NCI-H460 (cell line): ENCODE measurements at places on chromosomes 2 and 18. TPM values are rescaled to one million over a fixed set of nuclear protein-coding genes. Genes with fewer than 3 reads are reported as not detected.

The RNASEH1 gene
- 39.0 and 42.0 TPM in 2 replicates for total RNA-seq

The LRATD1 gene
- total RNA-seq: 2.5 and 2.6 TPM in 2 replicates

The C2orf92 gene
- 1.6 and 2.1 TPM in 2 replicates for total RNA-seq

The NXPH2 gene
- 0.66 and 0.89 TPM in 2 replicates for total RNA-seq

The BMP10 gene
- total RNA-seq: not detected in 2 replicates

The TDRD15 gene
- not detected in 2 replicates for total RNA-seq

The GNLY gene
- total RNA-seq: not detected in 2 replicates

The FMNL2 gene
- 80.5 and 98.0 TPM in 2 replicates for total RNA-seq

The NETO1 gene
- total RNA-seq: not detected in 2 replicates

The GREB1 gene
- 1.8 and 2.4 TPM in 2 replicates for total RNA-seq

The RGPD4 gene
- total RNA-seq: 0.07 TPM in 1 of 2 replicates, not detected in the other

The MC2R gene
- total RNA-seq: not detected in 2 replicates

The RAD51AP2 gene
- total RNA-seq: not detected in 2 replicates

The C2orf78 gene
- not detected in 2 replicates for total RNA-seq

The RFTN2 gene
- 0.20 and 0.87 TPM in 2 replicates for total RNA-seq

The RASGRP3 gene
- not detected in 2 replicates for total RNA-seq

The GKN1 gene
- total RNA-seq: 1.6 and 2.1 TPM in 2 replicates

The VWC2L gene
- not detected in 2 replicates for total RNA-seq

The SCYGR4 gene
- total RNA-seq: 0.10 and 0.14 TPM in 2 replicates

The SERPINB4 gene
- not detected in 2 replicates for total RNA-seq

The LBH gene
- total RNA-seq: 12.5 and 27.5 TPM in 2 replicates

The BOLL gene
- not detected in 2 replicates for total RNA-seq

The SLC23A3 gene
- total RNA-seq: 1.4 and 1.7 TPM in 2 replicates

The DSC3 gene
- 1.7 and 2.1 TPM in 2 replicates for total RNA-seq

The FTCDNL1 gene
- 1.5 and 2.1 TPM in 2 replicates for total RNA-seq

The WDFY1 gene
- total RNA-seq: 30.7 and 31.0 TPM in 2 replicates

The CPS1 gene
- 683 and 686 TPM in 2 replicates for total RNA-seq

The ANKRD30B gene
- not detected in 2 replicates for total RNA-seq

The DOCK10 gene
- 17.5 and 23.9 TPM in 2 replicates for total RNA-seq

The CYP27C1 gene
- not detected in 2 replicates for total RNA-seq

The GRB14 gene
- total RNA-seq: 0.79 and 1.5 TPM in 2 replicates

The WIPF1 gene
- 2.3 and 3.2 TPM in 2 replicates for total RNA-seq

The NYAP2 gene
- not detected in 2 replicates for total RNA-seq

The SERPINB2 gene
- total RNA-seq: 100 and 108 TPM in 2 replicates

The STARD6 gene
- 0.46 and 0.57 TPM in 2 replicates for total RNA-seq

The GTF2A1L gene
- total RNA-seq: 0.72 TPM in 1 of 2 replicates, not detected in the other

The NPHP1 gene
- 9.8 and 11.9 TPM in 2 replicates for total RNA-seq

The NR4A2 gene
- total RNA-seq: 4.8 and 5.7 TPM in 2 replicates

The KIAA2012 gene
- not detected in 2 replicates for total RNA-seq

The DUSP2 gene
- total RNA-seq: 11.1 and 13.2 TPM in 2 replicates

The CRYBA2 gene
- total RNA-seq: not detected in 2 replicates

The TMEM131 gene
- 23.9 and 27.3 TPM in 2 replicates for total RNA-seq

The G6PC2 gene
- total RNA-seq: not detected in 2 replicates

The FBXO41 gene
- 0.66 and 1.4 TPM in 2 replicates for total RNA-seq

The RAX gene
- not detected in 2 replicates for total RNA-seq

The GAL3ST2 gene
- total RNA-seq: 0.10 TPM in 1 of 2 replicates, not detected in the other

The SLC66A2 gene
- total RNA-seq: 17.0 and 19.1 TPM in 2 replicates

The CENPA gene
- 24.2 and 31.9 TPM in 2 replicates for total RNA-seq

The ACTR3 gene
- total RNA-seq: 252 and 261 TPM in 2 replicates

The PRKAG3 gene
- total RNA-seq: not detected in 2 replicates

The CKAP2L gene
- 21.0 and 22.6 TPM in 2 replicates for total RNA-seq

The PIEZO2 gene
- total RNA-seq: not detected in 2 replicates

The IL1R2 gene
- 0.37 and 1.2 TPM in 2 replicates for total RNA-seq

The SP140 gene
- 0.17 and 0.89 TPM in 2 replicates for total RNA-seq

The AKAIN1 gene
- not detected in 2 replicates for total RNA-seq

The ACKR3 gene
- 0.07 and 0.35 TPM in 2 replicates for total RNA-seq
